ENCODE measurements at places on chromosomes 16 and 17.

DNA sequence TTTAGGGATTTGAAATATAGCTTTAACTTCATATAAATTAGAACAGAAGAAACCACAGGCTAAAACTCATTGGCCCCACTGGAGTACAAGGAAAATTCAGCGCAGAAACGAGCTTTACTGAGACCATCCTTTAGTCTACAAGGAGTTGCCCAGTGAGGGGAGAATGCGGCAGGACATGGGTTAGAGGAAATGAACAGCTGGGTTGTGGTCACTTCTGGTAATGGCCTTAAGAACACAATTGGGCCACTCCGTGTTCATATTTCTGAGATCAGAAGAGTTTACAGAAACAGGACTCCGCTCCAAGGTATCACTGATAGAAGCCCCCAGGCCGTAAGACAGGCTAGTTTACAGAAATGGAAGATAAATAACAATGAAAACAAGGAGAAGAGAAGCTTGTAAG is 188.3 kb downstream of the ZFHX3 start:
- DNase-seq = no peak

DNA sequence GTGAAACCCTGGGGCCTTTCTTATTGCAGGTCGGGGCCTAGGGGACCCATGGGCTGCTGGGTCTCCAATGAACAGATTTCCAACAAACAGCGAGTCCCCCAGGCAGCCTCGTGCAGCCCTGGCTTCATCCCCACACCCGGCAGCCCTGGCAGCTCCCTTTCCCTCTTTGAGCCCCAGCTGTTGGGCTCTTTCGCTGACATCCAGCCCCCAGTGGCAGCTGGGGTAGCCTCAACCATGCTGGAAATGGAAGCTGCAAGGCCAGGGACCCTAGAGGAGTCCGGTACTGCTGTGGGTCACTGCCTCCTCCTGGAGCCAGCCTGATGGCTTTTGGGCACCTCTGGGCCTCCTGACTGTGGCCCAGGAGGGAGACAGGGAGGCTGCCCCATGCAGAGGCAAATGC is 5.9 kb downstream of the RPUSD1 start:
- DNase-seq = no peak

DNA sequence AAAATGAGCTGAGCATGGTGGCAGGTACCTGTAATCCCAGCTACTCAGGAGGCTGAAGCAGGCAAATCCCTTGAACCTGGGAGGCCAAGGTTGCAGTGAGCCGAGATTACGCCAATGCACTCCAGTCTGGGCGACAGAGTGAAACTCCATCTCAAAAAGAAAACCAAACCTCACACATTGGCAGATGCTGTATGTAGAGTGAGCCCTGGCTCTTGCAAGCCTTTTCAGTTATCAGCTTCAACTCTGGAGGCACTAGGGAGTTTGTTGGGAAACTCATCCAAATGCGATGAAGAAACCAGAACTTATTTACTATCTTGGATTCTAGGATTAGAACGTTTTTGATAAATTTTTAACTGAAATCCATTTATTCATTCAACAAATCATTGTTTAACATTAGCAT is 56.9 kb upstream of the RASL10B start:
- no peak for DNase-seq

- DNase-seq = no peak
Observed at GRCh38 chr17:82942166-82943130, 102.6 kb upstream of the ZNF750 start.

DNA sequence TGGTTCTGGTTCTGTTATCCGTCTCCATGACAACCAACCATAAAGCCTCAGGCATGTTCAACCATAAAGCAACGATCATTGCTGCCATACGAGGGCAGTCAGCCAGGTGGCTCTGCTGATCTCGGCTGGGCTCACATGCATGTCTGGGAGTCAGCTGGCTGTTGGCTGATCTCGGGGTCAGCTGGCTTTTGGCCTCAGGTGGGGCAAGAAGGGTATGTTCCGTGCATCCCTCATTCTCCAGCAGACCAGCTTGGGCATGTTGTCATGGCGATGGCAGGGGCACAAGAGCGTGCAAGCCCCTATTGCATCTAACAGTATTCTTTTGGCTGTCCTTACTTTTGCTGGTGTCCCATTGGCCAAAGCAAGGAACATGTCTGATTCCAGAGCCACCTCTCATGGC is 86.2 kb downstream of the ABCC6 start:
- DNase-seq = no peak

DNA sequence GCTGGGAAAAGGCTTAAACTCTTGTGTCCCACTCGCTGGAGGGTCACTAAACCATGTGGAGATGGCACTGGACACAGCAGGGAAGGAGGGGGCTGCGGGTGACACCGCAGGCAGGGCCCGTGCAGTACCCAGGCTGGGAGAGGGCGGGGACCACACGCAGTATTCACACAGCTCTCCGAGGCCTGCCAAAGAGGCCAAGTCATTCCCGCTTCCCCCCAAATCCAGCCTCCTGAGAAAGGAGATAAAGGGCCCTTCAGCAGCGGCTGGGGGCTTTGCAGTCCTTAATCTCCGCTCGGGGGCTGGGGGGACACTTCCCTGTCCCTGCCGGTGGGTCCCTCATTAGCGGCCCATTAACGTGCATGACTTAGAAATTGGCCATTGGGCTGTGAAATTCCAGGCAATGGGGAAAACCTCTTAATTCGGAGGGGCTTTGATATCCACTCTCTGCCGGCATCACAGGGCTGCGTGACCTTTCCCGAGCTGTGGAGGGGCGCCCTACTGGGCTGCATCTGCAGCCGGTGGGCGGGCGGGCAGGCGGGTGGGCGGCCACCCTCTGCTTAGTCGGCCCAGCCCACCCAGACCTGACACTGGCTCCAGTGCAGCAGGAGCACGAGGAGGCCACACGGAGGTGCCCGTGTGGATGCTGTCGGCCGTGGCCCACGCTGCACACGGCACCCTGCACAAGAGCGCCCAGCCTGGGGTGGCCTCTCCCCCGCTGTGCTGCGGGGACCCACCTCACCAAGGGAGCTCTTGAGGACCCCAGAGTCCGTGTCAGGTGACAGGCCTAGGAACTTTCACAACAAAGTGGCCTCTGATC is 2.6 kb upstream of the SLC38A8 start:
- DNase-seq = no peak

DNA sequence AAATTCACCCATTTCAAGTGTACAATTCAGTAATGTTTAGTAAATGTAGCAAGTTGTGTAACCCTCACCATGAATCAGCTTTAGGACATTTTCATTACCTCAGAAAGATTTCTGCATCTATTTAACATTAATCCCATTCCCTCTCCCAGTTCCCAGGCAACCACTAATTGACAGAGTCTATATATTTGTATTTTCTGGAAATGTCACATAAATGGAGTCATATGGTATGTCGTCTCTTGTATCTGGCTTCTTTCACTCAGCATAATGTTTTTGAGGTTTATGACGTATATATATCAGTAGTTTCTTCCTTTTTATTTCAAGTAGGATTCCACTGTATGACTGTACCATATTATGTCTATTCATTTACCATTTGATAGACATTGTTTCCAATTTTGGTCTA is 199.8 kb downstream of the CYB561 start:
- no peak for DNase-seq

GRCh38 chr16:12086822-12087221 is 110.3 kb downstream of the SNX29 start:
- DNase-seq = no peak

GRCh38 chr16:17343028-17343427 is 127.7 kb downstream of the XYLT1 start:
- no peak for DNase-seq

DNA sequence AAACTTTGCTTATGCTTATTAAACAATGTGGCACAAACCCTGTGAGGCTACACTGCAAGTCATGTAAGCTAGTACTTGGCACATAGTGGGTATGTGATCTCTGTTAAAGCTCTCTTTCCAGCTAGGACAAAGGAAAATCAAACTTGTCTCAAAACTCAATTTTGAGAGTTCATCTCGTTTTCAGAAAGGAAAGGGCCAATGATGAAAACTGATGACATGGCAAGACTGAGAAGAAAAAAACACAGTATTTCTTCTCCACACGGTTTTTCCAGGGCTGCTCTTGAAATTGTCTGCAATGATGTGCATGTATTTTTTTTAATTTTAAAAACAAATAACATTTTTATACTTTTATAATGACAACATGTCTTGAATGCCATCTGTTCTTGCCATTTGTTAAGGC is 389.8 kb downstream of the CA10 start:
- no peak for DNase-seq

GRCh38 chr17:42917236-42917603 is 16.6 kb downstream of the G6PC1 start:
- no peak for DNase-seq

DNA sequence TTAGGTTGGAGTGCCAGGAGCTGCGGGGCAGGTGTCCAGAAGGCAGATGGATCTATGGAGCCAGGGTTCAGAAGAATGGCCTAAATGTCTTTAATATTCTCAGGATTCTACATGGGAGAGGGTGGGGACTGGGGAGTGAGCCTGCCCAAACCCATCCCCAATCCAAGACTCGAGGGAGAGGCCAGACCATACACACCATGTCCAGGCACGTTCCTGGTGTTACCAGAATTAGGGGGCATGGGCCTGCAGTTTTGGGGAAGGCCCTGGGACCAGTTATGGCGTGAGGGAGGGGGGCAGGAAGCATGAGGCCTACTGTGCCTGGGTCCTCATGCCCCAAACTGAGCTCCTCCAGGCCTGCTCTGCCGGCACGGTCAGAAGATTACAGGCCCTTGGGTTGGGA is 1.9 kb downstream of the TAX1BP3 start:
- DNase-seq = no peak

GRCh38 chr17:78372841-78373240 is 5.6 kb upstream of the PGS1 start:
- DNase-seq = no peak

DNA sequence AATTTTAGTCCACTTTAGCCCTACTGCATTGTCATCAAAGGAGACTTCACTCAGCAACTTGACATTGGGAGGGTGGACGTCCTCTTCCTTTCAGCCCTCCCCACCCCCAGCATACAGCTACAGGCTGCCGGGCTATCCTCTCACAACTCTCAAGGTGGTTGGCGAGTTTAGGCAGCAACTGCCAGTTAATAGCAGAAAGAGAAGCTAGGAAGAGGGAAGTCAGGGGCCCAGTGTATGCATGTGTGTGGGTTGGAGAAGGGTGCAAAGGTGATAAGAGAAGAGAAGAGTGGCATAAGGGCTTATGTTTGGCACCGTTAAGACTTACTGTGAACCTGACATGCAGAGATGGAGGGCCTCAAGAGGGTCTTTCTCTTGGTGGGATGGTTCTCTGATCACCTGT is 31.8 kb downstream of the CCL4 start:
- no peak for DNase-seq

- DNase-seq = no peak
Observed at GRCh38 chr17:71460943-71461342, 659.9 kb upstream of the SOX9 start.

- no peak for DNase-seq
Observed at GRCh38 chr17:69142175-69142802, 594 bp upstream of the ABCA6 start.

DNA sequence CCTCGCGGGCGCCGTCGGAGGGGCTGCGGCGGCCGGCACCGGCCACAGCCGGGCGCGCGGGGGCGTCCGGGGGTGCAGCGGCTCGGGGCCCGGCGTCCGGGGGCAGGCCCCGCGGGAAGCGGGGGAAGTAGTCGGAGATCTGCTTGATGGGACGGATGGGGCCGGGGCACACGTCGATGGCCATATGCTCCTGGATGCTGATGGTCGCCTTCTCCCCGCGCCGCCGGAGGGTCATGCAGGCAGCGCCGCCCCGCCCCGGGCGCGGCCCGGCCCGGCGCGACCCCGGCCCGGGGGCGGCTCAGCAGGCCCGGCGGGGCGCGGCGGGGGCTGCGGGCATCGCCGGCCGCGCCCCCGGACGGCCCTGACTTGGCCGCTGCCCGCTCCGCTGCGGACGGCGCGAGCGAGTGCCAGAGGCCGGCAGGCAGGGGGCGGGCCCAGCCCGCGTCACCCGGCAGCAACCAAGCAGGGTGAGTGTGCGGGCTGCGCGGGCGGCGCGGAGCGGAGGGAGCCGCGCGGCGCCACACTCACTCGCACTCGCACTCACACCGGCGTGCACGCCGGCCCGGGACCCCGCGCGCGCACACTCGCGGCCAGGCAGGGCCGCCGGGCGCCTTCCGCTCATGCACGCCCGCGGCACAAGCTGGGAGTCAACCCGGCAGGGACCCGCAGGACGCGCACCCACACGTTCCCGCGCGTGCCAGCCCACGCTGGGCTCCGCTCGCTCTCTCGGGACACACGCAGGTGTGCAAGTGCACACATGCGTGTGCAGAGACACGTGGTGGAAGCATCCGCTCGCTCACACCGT is at the start of gene DOC2B:
Gene DOC2B (minus strand): TSS at position 406 of the 805 bp plus-strand sequence. CDS start 171 bp downstream, at position 235.
- DNase-seq = no peak

DNA sequence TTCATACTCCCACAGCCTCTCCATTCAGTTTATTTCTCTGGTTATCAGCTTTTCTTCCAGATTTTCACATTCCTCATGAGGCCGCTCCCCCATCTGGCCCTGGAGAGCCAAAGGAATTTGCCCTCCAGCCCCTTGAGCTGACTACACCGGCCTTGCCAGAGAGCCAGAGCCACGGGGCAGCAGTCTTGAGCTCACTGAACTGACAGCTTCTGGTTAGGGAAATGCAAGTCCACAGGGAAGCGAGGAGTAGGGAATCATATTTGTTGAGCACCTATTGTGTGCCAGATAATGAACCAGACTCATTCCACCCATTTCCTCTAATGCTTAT is 102.4 kb downstream of the ABCC12 start:
- DNase-seq = no peak

GRCh38 chr16:66511602-66512271 is 38.2 kb downstream of the TK2 start:
- DNase-seq = no peak

GRCh38 chr16:66493490-66494401 is 56.2 kb downstream of the TK2 start:
- DNase-seq = no peak

- DNase-seq = no peak
Observed at GRCh38 chr17:82407255-82407654, 10.9 kb upstream of the HEXD start.

DNA sequence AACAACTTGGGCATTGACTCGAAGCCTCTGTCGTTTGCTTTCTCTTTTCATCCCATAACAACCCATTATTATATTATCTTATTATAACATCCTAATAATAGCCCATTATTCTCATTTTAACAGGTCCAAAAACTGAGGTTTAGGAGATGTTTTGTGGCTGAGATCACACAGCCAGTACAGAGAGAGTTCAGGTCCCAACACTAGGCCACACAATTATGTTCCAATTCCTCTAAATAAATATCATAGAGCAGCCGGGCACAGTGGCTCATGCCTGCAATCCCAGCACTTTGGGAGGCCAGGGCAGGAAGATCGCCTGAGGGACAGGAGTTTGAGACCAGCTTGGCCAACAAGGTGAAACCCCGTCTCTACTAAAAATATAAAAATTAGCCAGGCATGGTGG is 40.3 kb upstream of the KIFC3 start:
- no peak for DNase-seq

GRCh38 chr16:79792664-79793351 is 192.3 kb upstream of the MAF start:
- DNase-seq = no peak

DNA sequence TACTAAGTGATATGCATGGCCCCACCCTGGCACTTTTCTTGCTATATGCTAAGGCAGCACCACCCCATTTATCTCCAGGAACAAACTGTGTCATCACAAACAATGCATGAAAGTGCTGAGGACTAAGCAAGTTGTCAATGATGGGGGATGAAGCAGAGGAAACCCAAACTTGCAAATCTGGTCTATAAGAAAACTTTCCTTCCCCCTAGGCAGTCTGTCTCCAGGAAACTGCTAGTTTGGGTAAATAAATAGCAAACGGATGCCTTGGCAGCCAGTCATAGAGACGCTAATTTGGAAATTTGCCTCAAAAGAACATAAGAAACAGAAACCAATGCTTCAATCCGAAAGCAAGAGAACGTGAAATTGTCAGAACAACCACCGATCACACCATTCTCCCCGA is 5.6 kb upstream of the HSBP1 start:
- DNase-seq = no peak

Data from NCI-H1105 (cell line).